Stimulated activated CD8-positive, alpha-beta memory T cell treated with anti-CD3 and anti-CD28 coated beads, Interleukin-4, amount 100 ng/mL, for 24 hours (primary cell): ENCODE measurements at places on chromosomes 13 and 19.

DNA sequence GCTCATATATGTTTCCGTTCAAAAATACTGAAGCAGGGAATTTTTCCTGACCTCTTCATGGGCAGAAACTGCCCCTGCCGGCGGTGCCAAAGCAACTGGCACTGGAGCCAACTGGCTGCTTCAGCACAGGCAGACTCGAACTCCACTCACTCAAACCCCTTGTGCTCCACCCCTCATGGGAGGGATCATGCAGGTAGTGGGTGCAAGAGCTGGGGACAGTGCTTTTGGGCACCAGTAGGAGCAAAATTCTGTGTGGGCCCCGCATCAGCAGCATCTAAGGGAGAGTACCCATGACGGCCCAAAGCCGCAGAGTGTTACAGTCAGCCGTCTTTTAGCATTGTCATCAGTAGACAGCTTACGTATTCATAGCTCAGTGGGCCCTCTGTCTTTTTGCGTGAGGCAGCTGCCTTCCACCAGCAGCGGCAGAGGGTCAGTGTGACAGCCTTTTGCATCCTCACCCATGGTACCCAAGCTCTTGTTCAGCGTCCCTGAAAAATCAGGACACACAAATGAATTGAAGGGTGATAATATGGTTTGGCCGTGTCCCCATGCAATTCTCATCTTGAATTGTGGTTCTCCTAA lies 393.8 kb downstream of the SLITRK6 start:
- DNase-seq = no peak

- DNase-seq = no peak
These were observed 139.7 kb downstream of the FLT1 start for GRCh38 chr13:28355046-28355821.

- no peak for DNase-seq
These were observed 108.2 kb downstream of the DACH1 start for GRCh38 chr13:71758828-71759227.

- no peak for DNase-seq
These were observed 12.1 kb downstream of the ONECUT3 start for GRCh38 chr19:1765232-1765903.
